ENCODE measurements at places on chromosomes 2 and 18. TPM values are rescaled to one million over a fixed set of nuclear protein-coding genes. Genes with fewer than 3 reads are reported as not detected.
A peak's percentile ranks its signal among the peaks of the same experiment; 100 is the strongest.

GRCh38 chr2:70978341-70979179 lies at the start of gene ANKRD53:
Gene ANKRD53, plus strand, starts transcription at chr2:70978630. Its CDS starts 16 bp downstream, at chr2:70978646.
- DNase-seq, result peak; percentile 84
- H3K27me3 ChIP-seq, result peaks cover 2% of the 10 kb centered on the region
- H3K4me3 ChIP-seq, result peak within 1 kb of the TSS; percentile 81
- H3K4me1 ChIP-seq, result no peaks in the 10 kb centered on the region
- H3K36me3 ChIP-seq, result no peaks in the 10 kb centered on the region

VIT gene
- 0.15 TPM for total RNA-seq

PTPRM gene
- total RNA-seq, result 6.2 TPM

ASAP2 gene
- total RNA-seq, result 11.0 TPM

All from H9 (cell line).